Activated CD8-positive, alpha-beta memory T cell treated with anti-CD3 and anti-CD28 coated beads, Interleukin-2, amount 10 ng/mL, durations not matched to agents 7 days and 5 days (primary cell): ENCODE measurements at places on chromosomes 2 and 18.
A peak's percentile ranks its signal among the peaks of the same experiment; 100 is the strongest.

- DNase-seq: no peak
These were observed 38.3 kb upstream of the WDR75 start for GRCh38 chr2:189402932-189403331.

GRCh38 chr2:877747-878146 lies 72.9 kb upstream of the SNTG2 start:
- peak; percentile 14 for DNase-seq

- DNase-seq: no peak
These were observed 550.2 kb upstream of the SETBP1 start for GRCh38 chr18:44130376-44130942.

- no peak for DNase-seq
These were observed 82.4 kb downstream of the DTNB start for GRCh38 chr2:25590921-25591505.

DNA sequence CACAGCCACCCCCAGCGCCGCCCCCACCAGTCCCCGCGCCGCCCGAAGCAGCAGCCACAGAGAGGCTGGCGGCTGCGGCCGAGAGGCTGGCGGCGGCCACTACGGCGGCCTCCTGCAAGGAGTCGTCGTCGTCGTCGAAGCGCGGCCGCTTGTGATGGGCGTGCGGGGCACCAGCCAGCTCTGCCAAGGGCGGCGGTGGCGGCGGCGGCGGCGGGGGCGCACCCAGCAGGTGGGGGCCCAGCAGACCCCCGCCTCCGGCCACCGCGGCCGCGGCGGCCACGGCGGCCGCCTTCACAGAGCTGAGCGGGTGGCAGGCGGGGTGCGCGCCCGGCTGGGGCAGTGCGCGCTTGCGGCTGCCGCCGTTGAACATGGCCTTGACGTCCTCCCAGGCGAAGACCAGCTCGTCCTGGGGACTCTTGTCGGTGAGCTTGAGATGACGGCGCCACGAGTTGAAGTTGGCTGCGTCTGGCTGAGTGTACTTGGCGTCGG lies 3.3 kb downstream of the SKOR2 start:
- DNase-seq: no peak

- DNase-seq: peak; percentile 81
These were observed 18.1 kb downstream of the TET3 start for GRCh38 chr2:74002505-74003421.

DNA sequence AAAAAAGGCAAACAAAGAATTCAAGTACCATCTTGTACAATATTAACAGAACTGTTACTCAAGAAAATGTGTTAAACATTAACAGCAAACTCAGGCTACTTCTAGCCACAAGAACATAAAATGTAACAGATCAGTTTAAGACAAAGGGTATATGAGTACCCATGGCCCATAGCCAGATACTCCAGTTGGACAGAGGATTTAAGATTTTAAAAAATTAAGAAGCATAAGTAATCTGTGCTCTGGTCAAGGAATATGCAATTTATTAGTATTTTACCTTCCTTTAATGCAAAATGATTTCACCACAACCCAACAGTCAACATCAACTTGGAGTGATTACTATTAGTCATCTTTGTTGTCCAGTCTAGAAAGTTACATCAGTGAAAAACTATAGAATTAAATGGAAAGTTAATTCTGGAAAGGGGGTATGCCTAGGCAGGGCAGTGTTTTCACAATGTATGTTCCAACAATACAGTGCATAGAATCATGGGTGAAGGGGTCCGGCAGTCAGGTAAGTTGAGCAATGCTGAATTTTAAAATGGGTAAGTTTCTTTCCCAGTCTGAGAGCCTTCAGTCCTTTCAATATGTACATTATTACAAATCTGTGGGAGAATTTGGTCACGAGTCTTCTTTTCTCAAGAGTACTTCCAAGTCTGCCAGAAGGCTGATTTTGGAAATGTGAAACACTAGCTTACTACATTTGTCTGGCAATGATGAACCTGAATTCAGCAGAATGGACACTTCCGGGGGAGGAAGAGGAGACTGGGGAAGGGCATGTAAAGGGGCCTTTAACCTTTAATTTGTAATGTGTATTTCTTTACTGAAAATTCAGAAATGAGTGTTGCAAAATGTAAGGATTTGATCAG lies 34.5 kb downstream of the SFT2D3 start:
- DNase-seq: no peak

GRCh38 chr2:241393524-241394196 lies 37.6 kb downstream of the FARP2 start:
- no peak for DNase-seq

DNA sequence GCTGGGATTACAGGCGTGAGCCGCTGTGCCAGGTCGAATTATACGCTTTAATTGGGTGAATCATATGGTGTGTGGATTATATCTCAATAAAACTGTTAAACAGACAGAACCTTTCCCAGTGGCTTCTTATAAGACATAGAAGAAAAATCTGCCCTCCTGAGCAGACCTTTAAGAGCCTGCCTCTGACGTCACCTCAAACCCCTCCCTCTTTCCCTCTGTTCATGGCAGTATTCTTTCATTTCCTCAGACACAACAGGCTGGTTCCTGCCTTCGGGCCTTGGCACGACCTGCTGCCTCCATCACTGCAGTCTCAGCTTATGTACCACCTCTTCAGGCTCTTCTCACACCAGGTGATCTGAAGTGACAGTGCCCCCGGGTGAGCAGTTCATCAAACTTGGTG lies 14.0 kb upstream of the PDIA6 start:
- DNase-seq: no peak

GRCh38 chr2:8409461-8410260 lies 272.2 kb upstream of the ID2 start:
- DNase-seq: no peak

DNA sequence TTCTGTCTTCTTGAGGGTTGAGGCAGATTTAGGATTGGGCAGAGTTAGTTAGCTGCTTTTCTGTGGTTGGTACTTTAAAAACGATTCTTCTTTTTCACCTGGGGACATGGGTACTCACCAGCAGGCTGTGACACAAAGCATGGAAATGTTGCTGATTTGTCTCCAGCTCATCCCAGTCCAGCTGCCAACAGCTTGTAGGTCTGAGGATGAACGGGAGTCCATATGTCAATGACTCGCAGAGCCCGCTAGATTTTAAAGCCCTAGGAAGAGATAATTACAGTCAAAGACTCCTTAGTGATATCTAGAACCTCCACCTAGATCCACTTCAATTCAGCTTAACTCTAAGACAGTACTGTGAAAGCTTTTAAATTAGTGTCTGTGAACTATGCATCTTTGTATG lies 20.8 kb downstream of the DOK1 start:
- no peak for DNase-seq

GRCh38 chr2:107775791-107776190 lies 50.9 kb upstream of the RGPD4 start:
- DNase-seq: no peak

- no peak for DNase-seq
These were observed 187.1 kb downstream of the TCF4 start for GRCh38 chr18:55400590-55401541.

- DNase-seq: no peak
These were observed 141.1 kb downstream of the SP100 start for GRCh38 chr2:230557065-230557464.

DNA sequence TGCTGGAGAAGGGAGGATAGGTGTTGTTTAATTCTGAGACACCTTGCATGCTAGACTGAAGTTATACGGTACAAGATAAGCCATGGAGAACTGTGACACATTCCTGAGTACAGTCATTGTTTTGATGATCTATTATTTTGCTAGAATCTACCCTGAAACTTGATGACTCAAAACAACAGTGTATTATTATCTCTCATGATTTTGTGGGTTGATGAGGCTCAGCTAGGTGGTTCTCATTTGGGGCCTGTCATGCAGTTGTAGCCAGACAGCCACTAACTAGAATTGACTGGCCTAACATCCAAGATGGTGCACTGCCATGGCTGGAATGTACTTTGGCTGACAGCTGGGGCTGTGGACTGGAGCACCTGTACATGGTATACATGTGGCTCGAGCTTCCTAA lies 5.4 kb upstream of the IL1R1 start:
- no peak for DNase-seq
